ENCODE measurements at places on chromosomes 7 and 10.

DNA sequence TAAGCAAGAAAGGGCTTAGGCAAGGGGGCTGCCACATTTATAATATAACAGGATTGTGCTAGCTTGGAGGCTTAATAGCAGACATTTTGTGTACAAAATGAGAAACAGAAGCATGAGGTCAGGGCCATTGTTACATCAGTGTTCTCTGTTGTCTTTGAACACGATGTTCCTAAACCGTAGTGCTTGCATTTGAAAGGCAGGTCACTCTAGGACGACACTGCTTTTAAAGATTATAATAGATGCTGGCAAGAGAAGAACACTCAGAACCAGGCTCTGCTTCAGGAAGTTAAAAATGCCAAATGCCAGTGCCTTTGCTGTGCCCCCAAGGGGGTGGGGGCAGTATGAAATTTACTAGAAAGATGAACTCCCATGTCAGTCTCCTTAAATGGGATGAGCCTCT is 91.1 kb downstream of the SORCS3 start:
- no peak for DNase-seq

GRCh38 chr10:102327002-102327401 is 68.5 kb upstream of the NFKB2 start:
- no peak for DNase-seq

DNA sequence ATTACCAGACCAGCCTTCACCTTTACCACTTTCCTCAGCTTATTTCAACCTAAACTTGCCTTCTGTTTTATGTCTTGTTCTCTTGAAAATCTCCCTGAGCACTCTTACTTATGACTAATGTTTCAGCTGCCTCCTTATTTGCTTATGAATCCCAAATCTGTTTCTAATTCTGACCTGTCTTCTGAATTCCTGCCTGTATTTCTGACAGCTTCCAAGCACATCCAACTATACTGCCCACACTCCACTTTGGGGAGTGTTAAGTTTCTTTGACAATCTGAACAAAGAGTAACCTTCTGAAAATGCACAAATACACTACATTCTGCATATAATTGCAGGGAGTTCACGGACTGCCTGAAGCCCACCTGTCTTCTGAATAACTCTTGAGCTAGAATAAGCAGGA is 48.7 kb downstream of the ARMC3 start:
- DNase-seq: peak; percentile 12

- DNase-seq: no peak
Measured at GRCh38 chr7:137961200-137962177, 40.4 kb downstream of the CREB3L2 start.

DNA sequence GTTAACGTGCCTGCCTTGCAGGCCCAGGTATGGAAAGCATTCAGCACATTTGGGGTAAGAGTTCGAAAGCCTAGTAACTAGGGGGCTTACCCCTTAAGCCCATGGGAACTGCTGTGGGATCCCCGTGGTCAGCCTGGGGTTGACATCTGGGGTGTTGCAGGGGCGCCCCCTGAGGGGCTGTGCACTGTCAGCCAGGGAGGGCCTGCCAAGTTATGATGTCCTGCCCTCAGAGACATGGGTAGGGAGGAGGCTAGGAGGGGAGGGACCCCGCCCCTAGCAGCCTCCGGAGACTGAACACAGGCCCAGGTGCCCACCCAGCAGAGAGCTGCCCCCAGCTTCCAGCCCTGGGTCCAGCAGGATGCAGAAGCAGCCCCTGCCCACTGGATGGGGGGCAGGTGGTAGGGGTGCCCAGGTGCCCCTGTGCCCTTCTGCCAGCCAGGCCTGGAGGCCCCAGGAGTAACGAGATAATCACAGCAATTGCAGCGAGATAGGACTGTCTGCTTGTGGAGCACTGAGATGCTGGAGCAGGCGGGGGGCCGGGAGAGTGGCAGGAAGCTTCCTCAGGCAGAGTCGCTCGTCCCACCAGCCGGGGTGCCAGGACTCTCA is 153.3 kb downstream of the UBE2H start:
- DNase-seq: no peak

GRCh38 chr10:75932921-75933320 is 501.5 kb downstream of the LRMDA start:
- DNase-seq: no peak

DNA sequence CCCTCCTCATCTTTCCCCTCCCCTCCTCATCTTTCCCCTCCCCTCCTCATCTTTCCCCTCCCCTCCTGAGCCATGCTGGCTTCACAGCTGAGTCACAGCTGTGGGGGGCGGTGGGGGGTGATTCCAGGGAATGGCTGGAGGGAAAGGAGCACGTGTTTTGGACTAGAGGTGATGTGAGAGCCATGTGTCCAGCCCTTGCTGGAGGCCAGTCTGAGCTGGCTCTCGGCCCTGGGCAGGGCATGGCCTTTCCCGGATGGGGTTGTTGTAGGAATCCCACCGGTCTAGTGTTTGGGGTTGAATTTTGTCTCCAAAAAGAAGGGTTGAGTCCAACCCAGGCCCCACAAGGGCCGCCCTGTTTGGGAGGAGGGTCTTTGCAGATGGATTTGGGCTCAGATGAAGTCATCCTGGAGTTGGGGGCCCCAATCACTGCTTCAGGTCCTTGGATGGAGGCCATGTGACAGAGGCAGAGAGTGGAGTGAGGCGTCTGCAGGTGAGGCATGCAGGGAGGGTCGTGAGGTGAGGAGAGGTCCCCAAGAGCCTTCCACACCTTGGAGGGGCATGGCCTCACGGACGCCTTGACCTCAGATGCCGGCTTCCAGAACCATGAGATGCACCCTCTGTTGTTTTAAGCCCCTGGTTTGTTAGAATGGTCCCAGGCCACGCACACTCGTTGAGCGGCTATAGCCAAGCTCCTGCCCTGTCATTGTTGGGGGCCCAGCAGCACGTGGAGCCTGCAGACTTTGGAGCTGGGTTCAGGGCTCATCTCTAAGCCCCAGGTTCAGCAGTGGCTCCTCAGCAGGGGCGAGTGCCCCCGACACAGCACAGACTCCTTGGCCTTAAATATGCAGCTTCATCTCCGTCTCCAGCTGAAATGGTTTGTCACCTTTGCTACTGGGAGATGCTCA is 101.6 kb downstream of the DNAJB6 start:
- peak; percentile 11 for DNase-seq

DNA sequence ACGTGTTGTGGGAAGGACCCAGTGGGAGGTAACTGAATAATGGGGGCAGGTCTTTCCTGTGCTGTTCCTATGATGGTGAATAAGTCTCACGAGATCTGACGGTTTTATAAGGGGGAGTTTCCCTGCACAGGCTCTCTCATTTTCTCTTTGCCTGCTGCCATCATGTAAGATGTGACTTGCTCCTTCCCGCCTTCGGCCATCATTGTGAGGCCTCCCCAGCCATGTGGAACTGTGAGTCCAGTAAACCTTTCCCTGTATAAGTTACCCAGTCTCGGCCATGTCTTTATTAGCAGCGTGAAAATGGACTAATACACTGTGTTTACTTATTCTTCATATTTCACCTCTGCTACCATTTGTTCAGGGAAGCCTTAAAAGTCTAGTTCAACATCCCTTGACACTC is 2.2 kb upstream of the DNAAF5 start:
- DNase-seq: no peak

DNA sequence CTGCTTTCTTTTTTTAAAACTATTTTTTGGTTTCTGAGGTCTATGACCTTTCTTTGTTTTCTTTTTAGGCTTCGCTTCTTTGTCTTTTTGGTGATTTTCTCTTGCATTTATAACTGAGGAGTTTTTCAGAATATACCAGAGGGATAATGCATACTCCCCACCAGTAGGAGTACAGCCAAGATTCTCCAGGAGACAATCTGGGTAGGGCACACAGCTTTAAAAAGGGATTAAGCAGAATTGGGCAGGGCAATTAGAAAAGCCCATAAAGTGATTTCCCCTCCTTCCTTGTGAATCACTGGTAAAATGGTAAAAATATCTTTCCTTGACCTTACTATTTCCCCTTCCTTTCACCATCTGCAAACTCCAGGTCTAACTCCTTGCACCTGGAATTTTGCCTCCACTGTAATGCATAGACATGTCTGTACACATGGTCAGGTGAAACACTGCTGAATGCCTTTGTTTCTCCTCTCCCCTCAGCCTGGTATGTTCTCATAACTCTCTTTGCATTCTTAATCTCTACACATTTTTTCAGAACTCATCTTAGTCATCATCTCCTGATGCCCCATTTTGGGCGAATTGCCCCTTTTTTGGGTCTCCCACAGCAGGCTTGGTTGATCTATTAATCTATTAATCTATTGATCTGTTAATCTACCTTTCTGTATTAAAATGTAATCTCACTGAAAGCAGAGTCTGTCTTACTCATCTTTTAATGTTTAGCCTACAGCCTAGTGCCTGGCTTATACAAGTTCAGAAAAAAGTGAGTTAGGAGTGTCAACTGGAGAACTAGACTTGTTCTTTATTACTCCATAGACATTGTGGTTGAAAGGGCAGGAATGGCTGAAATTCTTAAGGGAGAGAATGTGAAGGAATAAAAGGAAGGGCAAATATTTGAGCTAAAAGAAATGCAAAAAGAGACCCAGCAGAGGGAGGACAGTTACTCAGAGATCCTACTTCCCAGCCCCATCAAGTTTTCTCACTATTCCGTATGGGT is 64.6 kb downstream of the MDFIC start:
- peak; percentile 43 for DNase-seq

DNA sequence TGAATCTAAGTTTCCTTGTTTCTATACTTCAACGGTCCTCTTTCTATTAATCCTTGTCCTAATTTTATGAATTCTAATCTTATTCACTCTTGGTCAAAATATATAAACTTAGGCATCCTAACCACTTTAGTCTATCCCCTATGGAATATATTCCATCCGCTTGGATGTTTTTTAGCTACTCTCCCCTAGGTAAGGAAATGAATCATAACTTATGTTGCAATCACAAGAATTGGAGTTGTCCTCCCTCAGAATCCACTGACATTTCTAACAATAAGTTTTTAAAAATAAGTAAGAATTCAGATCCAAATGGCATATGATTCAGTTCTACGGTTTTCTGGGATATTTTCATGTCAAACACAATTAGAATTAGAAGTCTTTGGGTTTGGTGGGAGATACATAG is 1081.6 kb downstream of the SORCS1 start:
- DNase-seq: peak; percentile 26

Data from fibroblast of skin of scalp (primary cell).